ENCODE measurements at places on chromosomes 3 and 15.

DNA sequence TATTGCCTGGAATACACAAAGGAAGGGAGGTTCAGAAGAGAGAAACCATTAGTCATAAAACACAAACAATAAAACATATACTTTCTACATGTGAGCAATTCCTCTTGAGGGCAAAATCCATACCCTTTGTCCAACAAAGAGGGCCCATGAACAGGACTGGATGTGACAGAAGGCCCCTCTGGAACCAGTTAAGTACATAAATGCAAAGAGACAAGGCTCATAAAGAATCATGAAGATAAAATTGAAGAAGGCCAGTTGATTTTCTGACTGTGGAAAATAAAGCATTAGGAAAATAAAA lies 58.3 kb upstream of the CPOX start:
- no peak for DNase-seq

GRCh38 chr3:52801839-52802238 lies 7.2 kb downstream of the ITIH3 start:
- DNase-seq, result no peak

GRCh38 chr3:143306407-143306806 lies 186.8 kb downstream of the CHST2 start:
- DNase-seq, result no peak

DNA sequence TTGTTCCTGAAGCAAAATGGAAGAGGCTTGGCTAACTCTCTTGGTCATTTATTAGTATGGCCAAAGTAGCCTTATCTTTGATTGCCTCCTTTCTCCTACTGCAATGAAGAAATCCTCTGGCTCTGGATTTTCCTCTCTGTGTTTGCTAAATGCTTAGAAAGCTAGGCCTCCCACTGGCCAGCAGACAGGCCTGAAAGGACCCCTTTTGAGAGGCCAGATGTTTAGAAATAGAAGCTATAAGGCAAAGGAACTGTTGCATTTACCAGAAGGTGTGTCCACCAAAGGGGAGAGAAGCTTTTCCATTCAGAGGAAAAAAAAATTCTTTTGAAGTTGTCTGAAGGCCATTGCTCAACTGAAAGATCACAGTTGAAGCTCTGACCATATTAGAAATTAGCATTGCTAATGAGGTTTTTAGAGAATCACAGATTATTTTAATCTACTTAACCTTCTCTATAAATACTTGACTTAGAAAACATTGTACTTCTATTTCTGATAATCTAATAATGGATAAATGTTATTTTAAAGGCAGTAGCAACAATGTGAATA lies 160.8 kb downstream of the SYNPR start:
- DNase-seq, result no peak

GRCh38 chr15:95609096-95609495 lies 721.4 kb upstream of the NR2F2 start:
- no peak for DNase-seq

DNA sequence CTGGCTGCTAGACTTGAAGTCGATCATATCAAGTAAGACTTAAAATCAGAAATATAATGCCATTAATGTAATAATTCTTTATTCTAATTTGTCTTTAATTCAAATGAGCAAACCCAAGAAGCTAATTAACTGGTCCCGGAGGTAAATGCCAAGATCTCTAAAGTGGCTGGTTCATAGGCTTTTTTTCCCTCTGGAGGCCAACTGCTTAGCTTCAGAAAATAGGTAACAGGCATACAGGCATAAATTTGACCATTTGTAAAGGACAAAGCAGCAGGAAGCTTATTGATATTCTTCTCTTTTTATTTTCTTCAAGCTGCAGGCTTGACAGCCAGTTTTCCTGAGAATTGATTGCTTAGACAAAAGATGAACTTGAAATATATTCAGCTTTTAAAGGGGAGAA lies 158.6 kb upstream of the RAP2B start:
- no peak for DNase-seq
